ENCODE measurements at places on chromosomes 5 and 9. TPM values are rescaled to one million over a fixed set of nuclear protein-coding genes. Genes with fewer than 3 reads are reported as not detected.
A peak's percentile ranks its signal among the peaks of the same experiment; 100 is the strongest.

DNA sequence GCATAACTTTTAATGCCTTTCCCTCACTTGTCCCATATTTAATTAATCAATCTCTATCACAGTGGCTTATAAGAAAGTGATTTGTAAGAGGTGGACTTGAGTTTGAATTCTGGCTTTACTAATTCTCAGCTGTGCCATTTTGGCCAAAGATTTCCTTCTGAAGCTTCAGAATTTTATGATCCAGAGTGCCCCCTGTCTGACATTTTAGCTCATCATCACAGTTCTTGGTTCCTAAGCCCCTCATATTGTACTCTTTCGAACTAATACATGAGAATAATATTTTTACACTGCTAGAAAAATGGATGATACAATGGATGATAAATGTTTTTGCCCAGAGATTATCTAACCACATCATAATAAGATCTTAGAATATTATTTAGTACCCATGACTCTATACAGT lies 1014.1 kb downstream of the PTPRD start:
- DNase-seq, result no peak

DNA sequence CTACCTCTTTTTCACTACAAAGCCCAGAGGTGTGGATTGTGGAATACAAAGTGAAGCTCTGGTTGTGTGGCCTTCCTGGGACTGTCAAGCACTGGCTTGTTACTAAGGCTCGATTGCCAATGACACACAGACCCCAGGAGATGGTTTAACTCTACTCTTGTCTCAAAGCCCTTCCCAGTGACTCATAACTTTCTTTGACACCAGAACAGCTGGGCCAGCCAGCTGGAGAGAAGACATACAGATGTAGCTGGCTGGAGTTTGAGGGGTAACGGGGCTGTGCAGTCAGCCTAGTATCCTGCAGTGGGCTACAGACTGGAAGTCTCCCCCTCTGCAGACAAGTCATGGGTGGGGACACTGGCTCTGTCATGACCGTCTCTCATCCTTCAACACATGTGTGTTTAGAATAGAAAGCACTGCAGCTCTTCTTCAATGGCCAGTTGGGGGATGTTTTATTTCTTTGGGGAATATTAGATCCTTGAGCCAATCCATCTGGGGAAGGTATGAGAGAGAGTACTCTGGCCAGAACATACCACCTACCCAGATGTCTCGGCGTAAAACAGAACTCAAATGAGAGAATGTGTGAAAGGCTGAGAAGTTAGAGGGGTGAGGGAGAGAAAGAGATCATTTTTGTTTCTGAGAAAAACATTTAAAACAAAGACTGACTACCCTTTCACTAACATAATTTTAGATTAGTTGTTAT lies 53.3 kb downstream of the SEMA6A start:
- peak; percentile 57 for DNase-seq

DNA sequence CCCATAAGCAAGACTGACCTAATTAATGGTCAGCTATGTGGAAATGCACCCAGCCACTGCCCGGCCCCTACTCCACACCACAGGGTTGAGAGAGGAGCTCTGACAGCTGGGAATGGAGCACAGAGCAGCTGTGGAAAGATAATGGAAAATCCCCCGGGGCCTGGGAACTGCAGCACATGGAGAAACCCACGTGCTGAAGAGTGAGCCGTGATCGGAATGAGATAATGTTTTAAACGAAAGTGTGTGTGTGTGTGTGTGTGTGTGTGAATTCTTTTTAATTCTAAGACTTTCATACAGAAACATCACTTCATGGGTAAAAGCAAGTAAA lies 13.1 kb upstream of the SLC12A7 start:
- peak; percentile 80 for DNase-seq

Gene PIP5K1B
- total RNA-seq, result 28.2 TPM

Gene PCDHGA1
- 0.57 TPM for total RNA-seq

Gene DND1
- 1.7 TPM for total RNA-seq

Gene NFIB
- 89.2 TPM for total RNA-seq
